Stimulated activated CD8-positive, alpha-beta memory T cell treated with anti-CD3 and anti-CD28 coated beads, Interleukin-15, amount 100 ng/mL, for 4 hours (primary cell): ENCODE measurements at places on chromosomes 4 and X.

DNA sequence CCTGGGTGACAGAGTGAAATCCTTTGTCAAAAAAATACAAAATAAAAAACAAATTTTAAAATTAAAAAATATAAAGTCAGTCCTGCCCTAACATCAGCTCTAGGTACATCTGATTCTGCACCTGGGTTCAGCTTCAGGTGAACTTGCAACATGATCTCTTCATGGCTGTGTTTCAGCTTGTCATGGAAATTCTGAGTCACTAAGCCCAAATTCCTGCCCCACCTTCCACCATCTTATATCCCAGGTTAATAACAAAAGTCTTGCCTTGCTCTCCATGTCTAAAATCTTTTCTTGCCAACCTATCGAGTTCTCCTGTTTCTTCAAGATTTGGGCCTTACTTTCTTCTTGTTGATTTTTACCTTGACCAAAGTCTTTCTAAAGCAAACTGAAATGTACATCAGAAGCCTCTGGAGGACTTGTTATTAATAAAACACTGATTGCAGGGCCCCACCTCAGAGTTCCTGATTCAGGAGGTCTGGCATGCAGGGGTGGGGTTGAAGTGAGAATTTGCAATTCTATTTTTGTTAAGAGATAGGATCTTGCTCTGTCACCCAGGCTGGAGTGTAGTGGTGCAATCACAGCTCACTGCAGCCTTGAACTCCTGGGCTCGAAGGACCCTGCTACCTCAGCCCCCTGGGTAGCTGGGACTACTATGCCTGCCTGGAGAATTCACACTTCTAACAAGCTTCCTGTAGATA, 125.8 kb upstream of the VCX3A start:
- DNase-seq, result no peak

DNA sequence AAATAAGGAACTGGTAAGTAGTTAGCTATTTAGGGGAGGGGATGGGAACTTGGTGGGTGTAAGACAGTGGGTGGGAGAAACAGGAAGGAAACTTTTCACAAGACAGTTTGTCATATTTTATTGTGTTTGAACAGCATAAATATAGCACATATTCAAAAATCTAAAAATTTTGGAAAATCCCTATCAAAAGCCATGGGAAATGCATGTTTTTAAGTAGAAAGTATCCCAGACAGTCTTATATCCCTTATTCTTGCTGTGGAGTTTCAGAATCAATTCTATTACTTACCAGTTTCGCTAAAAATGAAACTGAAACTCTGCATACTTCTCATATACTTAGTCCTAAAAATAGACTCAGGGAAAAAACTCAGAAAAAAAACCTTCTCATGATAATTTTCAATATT, 22.3 kb upstream of the RASGEF1B start:
- no peak for DNase-seq

DNA sequence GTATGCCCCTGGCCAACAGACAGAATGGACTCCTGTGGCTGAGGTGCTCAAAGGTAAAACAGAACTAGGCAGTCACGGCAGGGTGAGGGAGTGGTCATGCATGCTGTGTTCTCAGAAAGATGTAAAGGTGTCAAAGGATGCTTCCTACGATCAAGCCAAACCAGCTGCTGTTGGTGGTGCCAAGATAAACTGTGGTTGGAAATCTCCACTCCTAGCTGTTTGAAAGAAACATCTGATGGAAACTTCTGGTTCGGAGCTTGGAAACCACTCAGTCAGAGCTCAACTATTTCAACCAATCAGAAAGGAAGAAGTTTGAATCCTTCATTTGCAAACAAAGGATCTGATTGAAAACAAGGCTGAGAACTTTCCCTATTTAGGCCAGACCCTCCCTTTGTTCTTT, 68.5 kb upstream of the DDX60 start:
- no peak for DNase-seq

DNA sequence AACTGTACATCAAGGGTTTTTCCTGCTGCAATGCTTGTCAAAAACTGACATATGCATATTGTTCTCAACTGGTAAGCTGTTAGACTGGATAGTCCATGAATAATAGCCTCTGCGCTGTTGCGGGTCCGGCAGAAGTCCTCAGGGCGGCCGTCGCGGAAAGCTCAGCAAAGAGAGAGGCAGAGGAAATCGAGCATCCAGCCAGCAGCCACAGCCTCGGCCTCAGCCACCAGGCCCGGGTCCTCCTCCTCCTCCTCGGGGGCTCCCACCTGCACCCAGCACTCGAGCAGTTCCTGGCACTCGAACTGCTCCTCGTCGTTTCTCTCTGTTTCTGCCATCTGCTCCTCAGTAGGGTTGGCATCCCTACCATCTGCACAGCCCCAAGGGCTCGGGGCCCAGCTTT, 53.7 kb downstream of the UPRT start:
- no peak for DNase-seq

DNA sequence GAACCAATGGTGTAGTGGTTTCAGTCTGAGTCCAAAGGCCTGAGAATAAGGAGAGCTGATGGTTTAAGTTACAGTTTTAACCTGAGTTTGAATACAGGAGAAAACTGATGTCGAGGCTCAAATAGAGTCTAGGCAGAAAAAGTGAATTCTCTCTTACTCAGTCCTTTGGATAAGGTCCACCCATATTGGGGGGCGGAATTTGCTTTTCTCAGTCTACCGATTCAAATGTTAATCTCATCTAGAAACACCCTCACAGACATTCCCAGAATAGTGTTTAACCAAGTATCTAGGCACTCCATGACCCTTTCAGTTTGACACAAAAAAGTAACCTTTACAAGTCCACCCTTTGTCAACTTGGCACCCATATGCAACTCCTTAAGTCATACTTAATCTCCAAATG, 216.0 kb downstream of the GRID2 start:
- DNase-seq, result no peak

GRCh38 chr4:25993395-25994185, 79.6 kb downstream of the SMIM20 start:
- no peak for DNase-seq

GRCh38 chr4:166838975-166839614, 395.2 kb downstream of the SPOCK3 start:
- DNase-seq, result no peak

- no peak for DNase-seq
Measured at GRCh38 chr4:88080626-88081025, 73.2 kb downstream of the PKD2 start.

- no peak for DNase-seq
Measured at GRCh38 chr4:136390824-136391223, 1141.5 kb downstream of the PCDH18 start.

DNA sequence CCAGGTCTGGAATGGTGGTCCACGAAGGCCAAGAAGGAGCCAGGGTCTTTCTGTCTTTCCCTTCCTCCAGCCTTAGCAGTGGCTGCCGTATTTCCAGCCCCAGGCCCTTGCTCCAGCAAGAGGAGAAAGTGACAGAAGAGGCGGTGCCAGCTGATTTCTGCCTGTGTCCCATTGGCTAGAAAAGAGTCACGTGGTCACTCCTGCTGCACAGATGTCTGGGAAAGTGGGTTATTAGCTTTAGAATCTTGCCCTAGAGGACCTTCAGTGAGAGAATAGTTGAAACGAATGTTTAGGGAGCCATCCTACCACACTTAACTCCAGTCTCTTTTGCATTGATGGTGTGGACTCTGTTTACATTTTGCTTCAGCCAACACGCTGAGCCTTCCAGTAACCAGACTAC, 99.3 kb upstream of the BCOR start:
- DNase-seq, result no peak

DNA sequence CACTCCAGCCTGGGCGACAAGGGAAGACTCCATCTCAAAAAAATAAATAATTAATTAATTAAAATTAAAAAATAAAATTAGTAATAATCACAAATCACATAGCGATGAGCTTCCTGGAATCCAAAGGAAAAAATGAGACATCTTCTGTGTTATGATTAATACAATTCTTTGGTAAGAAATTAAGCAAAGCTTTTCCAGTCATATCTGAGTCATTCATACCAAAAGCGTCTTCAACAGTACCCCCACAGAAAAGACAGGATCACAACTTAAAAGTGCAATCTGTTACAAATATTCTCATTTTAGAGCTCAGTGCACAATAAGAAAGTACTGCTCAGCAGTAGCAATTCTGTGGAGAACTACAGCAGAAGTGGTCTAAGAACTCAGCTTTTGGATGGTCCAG, 168.5 kb upstream of the MXRA5 start:
- no peak for DNase-seq

DNA sequence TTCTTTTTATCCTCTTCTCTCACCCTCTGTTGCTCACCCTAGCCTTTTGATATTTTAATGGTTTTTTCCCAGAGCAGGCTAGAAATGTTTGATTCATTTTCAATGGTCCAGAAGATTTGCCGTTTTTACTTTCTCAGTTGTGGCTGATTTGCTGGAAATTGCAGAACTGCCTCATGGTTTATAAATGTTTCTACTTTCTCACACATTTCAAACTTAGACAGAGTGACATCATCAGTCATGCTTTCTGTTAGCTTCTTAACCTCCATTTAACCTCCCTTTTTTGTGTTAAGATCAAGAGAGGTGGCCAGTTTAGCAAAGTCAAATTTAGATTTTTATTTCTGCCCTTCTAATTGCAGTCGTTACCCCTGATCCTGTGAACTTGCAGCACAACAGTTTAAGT, 8.7 kb downstream of the RXFP1 start:
- no peak for DNase-seq

GRCh38 chr4:86508436-86508835, 85.7 kb upstream of the PTPN13 start:
- DNase-seq, result no peak

DNA sequence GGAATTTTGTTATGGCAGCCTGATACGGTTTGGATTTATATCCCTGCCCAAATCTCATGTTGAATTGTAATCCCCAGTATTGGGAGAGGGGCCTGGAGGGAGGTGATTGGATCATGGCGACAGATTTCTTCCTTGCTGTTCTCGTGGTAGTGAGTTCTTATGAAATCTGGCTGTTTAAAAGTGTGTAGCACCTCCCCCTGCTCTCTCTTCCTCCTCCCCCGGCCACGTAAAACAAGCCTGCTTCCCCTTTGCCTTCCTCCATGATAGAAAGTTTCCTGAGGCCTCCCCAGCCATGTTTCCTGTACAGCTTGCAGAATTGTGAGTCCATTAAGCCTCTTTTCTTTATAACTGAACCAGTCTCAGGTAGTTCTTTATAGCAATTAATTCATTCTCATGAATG, 37.9 kb downstream of the SUPT20HL2 start:
- DNase-seq, result no peak

DNA sequence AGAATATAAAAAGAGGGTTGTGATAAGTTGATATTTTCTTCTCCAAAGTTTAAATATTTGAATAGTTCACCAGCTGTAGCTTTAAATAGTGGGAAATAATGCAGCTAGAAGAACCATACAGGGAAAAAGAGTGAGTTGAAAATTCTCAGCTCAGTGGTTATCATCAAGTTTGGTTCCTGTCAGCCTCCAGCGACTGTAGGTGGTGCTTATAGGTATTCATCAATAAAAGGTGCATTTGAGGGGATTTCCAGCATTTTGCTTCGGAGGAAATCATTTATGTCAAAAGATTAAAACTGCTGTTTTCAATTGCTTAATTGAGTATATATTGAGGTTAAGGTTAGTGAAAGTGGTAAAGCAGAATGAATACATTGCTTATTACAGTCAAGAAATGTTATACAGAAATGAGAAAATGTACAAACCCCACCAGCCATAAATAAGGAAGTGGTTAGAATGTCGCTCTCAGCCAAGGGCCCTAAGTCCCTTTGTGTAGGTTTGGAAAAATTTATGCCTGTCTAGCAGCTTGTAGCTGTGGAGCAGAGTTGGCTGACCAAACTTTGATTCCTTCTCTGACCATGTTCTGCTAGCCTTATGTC, 532.9 kb upstream of the FTHL17 start:
- DNase-seq, result no peak
